ENCODE measurements at places on chromosomes 3 and 15. TPM values are rescaled to one million over a fixed set of nuclear protein-coding genes. Genes with fewer than 3 reads are reported as not detected.

The PRRT3 gene
- total RNA-seq, result 1.2 TPM

The NEDD4 gene
- 21.5 TPM for total RNA-seq

The MEGF11 gene
- total RNA-seq, result 0.29 TPM

The TBC1D5 gene
- total RNA-seq, result 33.1 TPM

The EXD1 gene
- not detected for total RNA-seq

The SEMA3B gene
- total RNA-seq, result 59.2 TPM

The EPHA3 gene
- total RNA-seq, result 6.6 TPM

The CAV3 gene
- not detected for total RNA-seq

The CD200R1 gene
- 0.52 TPM for total RNA-seq

The ZBTB47 gene
- total RNA-seq, result 3.1 TPM

The CAMP gene
- total RNA-seq, result not detected

The ZNF770 gene
- total RNA-seq, result 24.0 TPM

The ROBO2 gene
- total RNA-seq, result 1.3 TPM

GRCh38 chr15:61653110-61653509 lies 407.1 kb downstream of the VPS13C start:
- no peak for DNase-seq

DNA sequence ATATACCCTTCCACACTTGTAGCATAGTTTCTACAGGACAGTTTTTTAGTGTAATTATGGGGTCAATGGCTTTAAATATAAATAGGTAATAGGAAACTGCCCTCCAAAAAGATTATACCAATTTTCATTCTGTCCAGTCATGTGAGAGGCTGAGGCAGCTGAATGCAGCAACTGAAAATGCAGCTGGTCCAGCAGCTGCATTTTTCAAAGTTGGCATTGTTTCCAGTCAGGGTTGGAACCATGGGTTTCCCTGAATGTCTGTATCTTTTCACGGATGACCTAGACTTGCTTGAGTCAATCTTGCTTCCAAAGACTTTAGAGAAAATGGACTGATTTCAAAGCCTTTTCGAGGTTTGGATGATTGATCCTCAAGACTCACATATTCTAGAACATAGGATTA lies 9.9 kb upstream of the KNL1 start:
- DNase-seq, result no peak

- no peak for DNase-seq
These were observed 13.3 kb downstream of the SEMA3G start for GRCh38 chr3:52431459-52432223.

DNA sequence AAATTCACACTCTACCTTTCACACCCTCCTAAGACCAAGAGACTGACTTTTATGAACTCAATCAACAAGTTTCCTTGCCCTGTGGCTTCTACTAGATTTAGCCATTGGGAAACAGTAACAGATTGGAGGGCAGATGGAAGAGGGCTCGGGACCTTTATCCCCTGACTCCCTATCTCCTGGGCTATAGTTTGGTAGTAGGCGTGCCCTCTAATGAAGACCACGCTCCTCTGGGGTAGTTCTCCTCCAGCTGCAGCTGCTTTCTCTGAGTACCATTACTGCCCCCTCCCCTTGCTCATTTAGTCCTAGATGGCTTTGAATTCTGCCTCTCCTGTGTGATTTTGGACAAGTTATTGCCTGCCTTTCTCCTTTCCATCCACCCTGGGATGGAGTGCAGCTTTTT lies 33.3 kb downstream of the FMN1 start:
- no peak for DNase-seq

DNA sequence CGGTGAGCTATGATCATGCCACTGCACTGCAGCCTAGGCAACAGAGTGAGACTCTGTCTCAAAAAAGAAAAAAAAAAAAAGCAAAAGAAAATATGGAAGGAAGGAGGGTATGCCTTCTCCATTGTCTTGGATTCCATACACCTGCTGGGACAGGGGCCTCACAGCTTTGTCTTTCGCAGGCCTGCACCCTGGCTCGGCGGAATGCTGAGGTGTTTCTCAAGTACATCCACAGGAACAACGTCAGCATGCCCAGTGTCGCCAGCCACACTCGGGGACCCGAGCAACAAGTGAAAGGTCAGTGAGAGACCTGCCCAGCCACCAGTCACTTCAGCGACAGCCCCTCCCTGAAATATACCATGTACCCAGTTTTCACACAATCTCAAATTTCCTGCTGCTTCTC lies 288.5 kb upstream of the UMPS start:
- DNase-seq, result no peak

DNA sequence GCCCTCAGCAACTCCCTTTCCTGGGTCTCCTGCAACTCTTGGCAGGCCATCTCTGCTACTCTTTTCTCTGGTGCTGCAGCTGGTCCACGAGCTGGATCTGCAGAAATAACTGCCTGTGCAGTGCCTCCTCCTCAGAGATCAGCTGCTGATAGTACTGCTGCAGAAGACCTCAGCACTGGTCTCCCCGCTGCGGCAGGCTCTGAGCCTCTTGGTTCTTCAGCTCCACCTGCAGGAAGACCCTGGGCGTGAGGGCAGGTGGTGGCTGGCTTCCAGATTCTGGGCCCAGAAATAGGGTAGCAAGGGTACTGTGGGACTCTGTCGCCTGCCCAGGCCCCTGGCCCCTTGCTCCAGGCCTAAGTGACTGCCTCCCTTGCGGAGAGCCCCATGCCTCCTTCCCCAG lies 79.7 kb upstream of the C2CD4B start:
- DNase-seq, result no peak

DNA sequence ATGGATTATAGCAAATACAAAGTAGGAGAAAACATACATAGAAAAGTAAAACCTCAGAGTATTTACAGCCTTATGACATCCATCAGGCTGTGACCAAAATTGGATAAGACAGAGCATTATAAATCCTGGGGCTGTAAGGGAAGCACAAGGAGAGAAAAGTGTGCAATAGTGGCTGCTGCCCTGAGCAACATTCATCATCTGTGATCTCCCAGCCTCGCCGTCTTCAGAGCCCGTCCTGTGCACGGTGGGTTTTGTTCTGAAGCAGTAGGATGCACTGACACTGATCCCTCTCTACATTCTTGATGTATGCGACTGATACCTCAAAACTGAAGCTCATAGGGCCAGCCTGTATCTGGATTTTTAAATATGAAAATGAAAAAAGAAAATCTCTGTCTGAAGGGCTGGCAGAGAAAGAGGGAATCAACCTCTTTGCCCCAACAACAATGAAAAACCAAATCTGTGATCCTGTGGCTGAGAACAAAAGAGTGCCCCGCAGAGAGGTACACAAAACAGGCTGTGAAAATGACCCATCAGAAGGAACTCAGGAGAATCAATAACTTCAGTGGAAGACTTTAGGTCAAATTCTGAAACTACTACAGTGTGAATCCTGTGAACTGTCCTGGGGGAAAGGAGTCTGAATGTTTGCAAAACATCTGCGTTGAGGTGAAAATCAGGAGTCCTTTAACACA lies 8.2 kb upstream of the RTP4 start:
- no peak for DNase-seq

GRCh38 chr3:84998545-84998944 lies 39.8 kb downstream of the CADM2 start:
- DNase-seq, result no peak

GRCh38 chr15:81387621-81388435 lies 13.8 kb upstream of the TMC3 start:
- no peak for DNase-seq

DNA sequence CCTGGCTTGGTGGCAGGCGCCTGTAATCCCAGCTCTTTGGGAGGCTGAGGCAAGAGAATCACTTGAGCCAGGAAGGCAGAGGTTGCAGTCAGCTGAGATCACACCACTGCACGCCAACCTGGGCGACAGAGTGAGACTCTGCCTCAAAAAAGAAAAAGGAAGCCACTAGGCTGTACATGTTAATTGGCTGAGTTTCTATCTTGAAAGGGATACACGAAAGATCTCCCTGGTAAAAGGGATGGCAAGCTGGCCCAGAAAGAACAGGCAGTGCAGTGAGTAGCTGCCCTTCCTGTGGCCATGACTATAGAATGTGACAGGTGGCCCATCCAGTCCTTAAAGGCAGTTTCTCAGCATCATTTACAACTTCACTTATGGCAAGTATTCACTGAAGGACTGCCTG lies 12.3 kb downstream of the LRIG1 start:
- no peak for DNase-seq

DNA sequence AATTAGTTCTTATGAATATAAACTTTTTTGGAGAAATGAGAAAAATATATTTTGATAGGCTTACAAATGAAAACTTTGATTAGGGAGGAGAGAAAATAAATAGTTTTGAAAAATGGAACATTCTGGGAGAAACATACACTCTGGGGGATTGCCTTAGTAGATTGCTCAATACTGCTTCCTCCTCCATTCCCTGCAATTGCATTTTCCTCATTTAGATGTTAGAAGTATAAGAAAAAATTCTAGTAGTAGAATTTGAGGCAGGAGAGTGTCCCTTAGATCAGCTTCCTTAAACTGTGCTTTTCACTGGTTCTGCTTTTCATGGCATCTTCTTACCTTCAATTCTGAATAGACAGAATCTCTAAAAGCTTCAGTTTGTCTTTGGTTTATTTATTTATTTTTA lies 46.2 kb upstream of the CTDSPL2 start:
- no peak for DNase-seq

- peak; percentile 77 for DNase-seq
These were observed 674 bp downstream of the MSL2 start for GRCh38 chr3:136195258-136196063.

DNA sequence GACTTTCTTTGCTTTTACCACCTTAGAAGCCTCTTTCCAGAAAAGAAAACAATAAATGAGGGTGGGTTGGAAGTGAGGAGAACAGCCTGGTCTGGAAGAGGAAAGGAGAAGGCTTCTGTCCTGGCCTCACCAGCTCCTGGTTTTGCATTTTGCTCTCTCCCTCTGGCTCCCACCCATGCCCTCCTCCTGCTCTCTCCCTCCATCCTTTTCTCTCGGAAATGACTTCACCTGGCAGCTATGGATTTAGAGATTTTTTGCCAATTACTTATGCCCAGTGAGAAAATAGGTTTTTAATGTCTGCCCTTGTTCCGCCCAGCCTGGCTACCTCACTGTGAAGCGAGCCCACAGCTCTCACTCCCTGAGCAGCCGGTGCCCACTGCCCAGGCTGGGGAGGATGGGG lies 77.9 kb upstream of the NTRK3 start:
- no peak for DNase-seq

DNA sequence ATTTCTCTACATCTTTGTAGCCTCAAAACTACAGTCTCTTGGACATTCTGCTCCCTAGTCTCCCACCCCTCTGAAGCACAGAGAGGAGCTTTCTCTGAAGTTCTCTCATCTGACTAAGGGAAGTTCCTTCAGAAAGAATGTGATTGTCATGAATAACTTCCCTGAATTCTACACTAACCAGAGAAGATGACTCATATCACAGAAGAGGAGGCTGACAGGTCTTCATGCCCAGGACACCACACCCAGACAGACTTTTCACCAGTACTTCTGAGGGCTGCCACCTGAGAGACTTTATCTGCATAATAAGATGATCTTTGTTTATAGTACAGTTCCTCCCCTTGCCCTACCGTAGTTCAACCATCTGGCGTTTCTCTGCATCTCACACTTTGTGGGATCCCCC lies 52.8 kb downstream of the CDIN1 start:
- no peak for DNase-seq

DNA sequence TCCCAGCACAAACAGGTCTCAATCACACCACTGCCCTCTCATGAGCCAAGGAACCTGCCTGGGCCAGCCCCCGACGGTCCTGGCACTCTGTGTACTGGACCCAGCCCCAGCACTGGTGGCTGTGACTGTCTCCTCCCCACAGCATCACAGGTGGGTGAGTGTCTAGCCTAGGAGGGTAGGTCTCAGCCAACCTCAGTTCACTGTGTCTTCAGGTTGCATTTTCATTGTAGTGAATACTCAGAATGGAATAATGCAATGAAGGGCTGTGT lies 163.4 kb upstream of the NSMCE3 start:
- no peak for DNase-seq

DNA sequence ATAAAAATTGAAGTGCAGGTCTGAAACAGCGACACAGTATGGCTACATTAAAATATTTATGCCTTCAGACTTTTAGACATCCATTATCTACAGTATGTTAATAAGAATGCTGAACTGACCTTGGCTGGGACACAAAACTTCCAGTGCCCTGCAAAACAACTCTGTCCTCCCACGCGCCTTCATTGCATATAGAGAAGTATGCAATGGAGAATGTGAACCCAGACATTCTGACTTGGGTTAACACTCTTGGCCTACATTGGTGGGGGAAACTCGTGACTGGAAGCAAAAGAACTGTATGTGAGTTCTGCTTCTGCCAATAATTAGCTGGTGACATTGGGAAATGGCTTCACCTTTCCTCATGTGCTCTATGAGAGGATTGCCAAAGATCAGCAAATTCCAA lies 110.5 kb upstream of the SLC24A5 start:
- no peak for DNase-seq

DNA sequence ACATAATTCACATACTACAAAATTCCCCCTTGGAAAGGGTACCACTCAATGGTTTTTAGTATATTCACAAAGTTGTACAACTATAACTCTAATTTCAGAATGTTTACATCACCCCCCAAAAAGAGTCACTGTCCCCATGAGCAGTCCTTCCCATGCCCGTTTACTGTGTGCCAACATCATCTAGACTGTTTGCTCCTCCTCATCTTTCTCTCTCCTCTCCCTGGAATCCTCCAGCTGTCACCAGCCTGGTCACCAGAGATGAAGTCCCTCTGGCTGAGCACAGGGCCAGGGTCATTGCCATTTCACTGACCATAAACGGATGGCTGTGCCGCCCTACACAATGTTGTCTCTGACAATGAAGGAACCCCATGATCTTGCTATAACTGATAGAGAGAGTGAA lies 45.2 kb downstream of the C2CD4B start:
- DNase-seq, result no peak

DNA sequence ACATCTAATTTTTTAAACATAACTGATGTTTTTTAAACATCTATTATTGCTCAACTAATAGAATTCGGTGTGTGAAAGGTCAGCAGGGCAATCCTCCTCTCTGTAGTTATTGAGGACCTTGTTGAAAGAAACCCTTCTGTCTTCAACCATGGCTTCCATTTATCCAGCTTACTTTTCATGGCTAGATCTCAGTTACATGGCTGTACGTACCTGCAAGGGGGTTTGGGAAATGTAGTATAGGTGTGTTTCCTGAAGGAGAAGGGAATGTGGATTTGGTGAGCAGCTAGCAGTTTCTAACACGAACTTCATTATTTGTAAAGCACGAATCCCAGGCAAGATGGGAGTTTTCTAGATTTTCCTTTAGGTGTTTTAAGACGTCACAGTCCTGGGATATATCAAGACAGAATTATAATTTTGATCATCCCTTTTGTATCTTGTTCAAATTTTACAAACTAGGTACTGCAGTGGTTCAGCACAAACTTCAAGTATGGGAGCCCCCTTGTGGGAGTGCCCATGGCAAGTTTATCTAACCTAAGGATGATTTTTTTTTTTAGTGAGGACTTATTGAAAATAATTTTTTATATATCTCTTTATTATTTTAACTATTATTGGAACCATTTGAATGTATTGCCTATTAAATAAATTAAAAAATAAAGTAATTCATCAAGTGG lies 41.6 kb downstream of the FBXL2 start:
- DNase-seq, result no peak

DNA sequence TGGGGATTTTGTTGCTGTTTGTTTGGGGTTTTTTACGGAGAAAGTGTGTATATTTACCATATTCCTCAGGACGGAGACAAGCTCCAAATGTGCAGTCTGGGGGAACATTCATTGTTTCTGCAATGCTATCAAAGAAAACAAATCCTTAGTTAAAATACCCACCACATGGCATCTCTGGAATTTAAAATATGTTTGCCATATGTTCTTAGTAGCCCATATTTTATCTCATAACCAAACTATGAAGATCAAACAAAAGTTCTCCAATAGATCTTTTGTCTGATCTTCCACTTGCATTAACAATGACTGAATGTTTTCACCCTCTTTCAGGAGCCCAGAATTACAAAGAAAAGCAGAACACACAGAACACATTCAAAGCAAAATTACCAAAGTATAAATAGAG lies 35.3 kb downstream of the EFHB start:
- no peak for DNase-seq
